ENCODE measurements at places on chromosomes 13 and 19. TPM values are rescaled to one million over a fixed set of nuclear protein-coding genes. Genes with fewer than 3 reads are reported as not detected.

DNA sequence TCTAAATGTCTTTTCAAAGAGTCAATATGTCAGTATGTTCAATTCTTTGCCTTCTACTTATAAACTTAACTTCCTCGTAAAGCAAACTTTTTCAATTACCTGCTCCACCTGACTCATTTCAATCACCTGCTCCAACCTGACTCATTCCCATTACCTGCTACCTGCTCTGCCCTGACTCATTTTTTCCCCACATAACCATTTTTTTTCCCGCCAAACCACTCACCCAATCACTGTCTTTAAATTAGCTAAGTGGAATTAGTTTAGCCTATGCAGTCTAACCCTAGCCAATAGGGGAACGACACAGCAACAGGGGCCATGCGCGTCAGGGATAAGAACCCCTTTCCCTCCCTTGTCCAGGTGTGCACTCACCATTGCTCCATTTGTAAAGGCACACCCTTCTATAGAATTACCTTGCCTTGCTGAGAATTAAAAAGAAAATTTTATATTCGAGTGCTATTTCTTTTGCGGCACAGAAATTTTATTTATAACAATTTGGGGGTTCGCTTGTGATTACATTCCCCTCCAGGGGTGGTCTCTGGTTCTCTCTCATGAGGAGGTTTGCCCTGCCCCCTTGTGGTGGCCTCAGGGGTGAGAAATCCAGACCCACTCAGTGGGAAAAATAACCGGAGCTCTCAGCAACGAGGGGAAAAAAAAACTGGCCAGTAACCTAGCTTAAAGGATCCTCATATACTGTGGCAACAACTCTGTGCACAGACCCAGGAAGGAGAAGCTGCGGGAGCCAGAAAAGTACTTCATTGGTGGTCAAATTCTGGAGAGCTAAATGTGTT lies 193.1 kb downstream of the ZNF486 start:
- no peak overlapping the region for H3K4me3 ChIP-seq
- DNase-seq: no peak
- H3K27ac ChIP-seq: no peak overlapping the region
- no peaks in the 10 kb centered on the region for H3K36me3 ChIP-seq
- H3K4me1 ChIP-seq: no peaks in the 10 kb centered on the region

GRCh38 chr13:113022745-113023574 lies 53.9 kb downstream of the MCF2L start:
- no peak for DNase-seq
- no peak overlapping the region for H3K4me3 ChIP-seq
- H3K27ac ChIP-seq: no peak overlapping the region
- peaks cover 5% of the 10 kb centered on the region for H3K27me3 ChIP-seq

DNA sequence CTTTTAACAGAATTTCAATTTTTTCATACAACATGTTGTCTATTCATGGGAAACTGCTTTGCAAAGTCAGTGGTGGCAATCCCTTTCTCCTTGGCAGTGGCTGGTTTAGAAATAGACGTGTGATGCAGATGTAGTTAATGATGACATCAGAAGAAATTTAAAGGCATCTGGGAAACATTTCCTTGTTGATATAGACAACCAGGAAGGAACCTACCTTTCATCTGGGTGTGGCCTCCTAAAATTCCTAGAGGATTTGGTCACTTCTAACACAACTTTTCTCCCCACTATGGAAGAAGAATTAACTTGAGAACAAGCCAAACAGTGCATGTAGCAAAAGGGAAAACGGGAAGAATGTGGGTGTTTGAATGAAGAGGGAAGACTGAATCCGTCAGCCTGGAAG lies 102.8 kb downstream of the EFNB2 start:
- no peaks in the 10 kb centered on the region for H3K27me3 ChIP-seq
- H3K4me1 ChIP-seq: no peaks in the 10 kb centered on the region
- H3K36me3 ChIP-seq: no peaks in the 10 kb centered on the region
- no peak overlapping the region for H3K4me3 ChIP-seq

DNA sequence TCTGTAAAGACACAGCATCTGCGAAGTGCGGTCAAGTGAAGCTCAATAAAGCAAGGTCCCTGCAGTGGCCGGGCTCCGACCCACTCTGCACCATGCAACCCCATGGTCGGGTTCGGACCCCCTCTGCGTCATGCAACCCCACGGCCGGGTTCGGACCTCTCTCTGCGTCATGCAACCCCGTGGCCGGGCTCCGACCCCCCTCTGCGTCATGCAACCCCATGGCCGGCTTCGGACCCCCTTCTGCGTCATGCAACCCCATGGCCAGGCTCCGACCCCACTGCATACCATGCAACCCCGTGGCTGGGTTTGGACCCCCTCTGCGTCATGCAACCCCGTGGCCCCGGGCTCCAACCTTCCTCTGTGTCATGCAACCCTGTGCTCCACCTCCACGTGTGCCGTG lies 43.8 kb downstream of the CARS2 start:
- H3K27me3 ChIP-seq: no peaks in the 10 kb centered on the region
- H3K4me3 ChIP-seq: no peak overlapping the region
- H3K27ac ChIP-seq: no peak overlapping the region
- peak; percentile 78 for DNase-seq
- peaks cover 66% of the 10 kb centered on the region for H3K4me1 ChIP-seq
- H3K36me3 ChIP-seq: peaks cover 39% of the 10 kb centered on the region

DNA sequence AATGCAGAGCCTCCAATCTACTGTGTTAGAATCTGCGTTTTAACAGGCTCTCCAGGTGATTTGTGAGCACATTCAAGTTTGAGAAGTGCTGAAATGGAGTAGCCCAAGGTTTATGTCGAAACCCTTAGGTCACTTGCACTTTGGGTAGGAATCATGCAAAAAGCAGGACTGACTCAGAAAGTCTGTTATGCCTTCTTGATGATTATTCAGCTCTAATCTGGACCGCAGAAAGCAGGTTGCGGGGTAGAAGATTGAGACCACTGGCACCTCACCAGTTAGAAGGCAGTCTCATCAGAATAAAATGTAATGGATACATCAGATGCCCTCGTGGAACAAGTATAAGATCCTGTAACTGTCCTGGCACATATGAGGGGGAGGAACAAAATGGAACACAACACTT lies 326.3 kb downstream of the DCLK1 start:
- H3K27ac ChIP-seq: no peak overlapping the region
- no peak for DNase-seq
- H3K4me1 ChIP-seq: no peaks in the 10 kb centered on the region
- no peaks in the 10 kb centered on the region for H3K36me3 ChIP-seq
- H3K4me3 ChIP-seq: no peak overlapping the region

GRCh38 chr19:12764698-12765097 lies 10.7 kb downstream of the HOOK2 start:
- H3K36me3 ChIP-seq: no peaks in the 10 kb centered on the region
- H3K4me1 ChIP-seq: no peaks in the 10 kb centered on the region
- no peak for DNase-seq
- H3K4me3 ChIP-seq: no peak overlapping the region
- H3K27ac ChIP-seq: no peak overlapping the region

DNA sequence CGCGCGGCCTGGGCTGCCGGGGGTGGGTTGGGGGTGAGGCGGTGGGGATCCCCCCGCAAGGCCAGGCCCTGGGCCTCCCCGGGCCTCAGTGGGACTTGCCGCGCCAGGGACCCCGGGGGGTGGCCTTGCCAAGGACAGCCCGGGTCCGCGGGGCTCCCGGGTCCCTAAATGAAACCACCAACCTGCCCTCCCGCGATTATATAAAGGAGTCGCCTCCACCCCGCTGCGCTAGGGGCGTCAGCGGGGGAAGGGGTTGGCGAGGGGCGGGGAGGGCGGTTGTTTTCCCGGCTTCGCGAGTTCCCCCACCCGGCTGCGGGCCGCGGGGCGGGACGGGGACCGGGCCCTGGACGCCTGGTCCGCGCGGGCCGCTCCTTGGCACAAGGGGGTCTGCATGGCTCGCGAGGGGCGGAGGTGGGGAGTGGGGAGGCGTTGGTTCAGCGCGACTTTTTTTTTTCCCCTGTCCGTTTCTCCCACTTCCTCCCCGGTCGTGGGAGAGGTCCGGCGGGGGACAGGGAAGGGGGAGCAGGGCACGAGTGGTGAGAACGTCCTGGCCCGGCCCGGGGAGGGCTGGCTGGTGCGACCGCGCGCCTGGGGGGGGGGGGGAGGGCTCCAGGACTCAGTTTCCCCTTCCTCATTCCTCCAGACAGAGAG lies 822 bp upstream of the ZBTB7A start:
- DNase-seq: peak; percentile 92
- peak overlapping the region; percentile 99 for H3K4me3 ChIP-seq
- H3K4me1 ChIP-seq: peaks cover 54% of the 10 kb centered on the region
- H3K27ac ChIP-seq: peak overlapping the region; percentile 97

DNA sequence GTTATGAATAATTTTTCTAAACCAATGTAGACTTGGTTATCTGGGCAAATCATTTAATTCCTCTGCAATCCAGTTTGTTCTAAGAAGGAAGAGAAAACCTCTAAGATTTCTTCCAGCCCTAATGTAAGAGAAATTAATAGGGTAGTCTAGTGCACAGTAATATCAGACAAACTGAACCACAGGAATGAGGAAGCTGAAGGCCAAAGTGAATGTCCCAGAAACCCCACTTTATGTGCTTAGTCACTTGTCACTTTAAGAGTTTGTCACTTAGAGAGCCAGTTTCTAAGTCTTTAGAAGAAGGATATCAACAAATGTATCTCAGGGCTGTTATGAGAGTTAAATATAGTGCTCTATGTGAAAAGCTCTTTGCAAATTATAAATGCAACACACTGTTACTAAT lies 750.6 kb downstream of the DIAPH3 start:
- no peak for DNase-seq
- no peaks in the 10 kb centered on the region for H3K36me3 ChIP-seq
- no peak overlapping the region for H3K4me3 ChIP-seq
- no peaks in the 10 kb centered on the region for H3K4me1 ChIP-seq
- no peak overlapping the region for H3K27ac ChIP-seq

The OR7G3 gene
- total RNA-seq: not detected

The CYP4F3 gene
- 12.3 TPM for total RNA-seq

The ZNF625 gene
- 5.5 TPM for total RNA-seq

The SYDE1 gene
- total RNA-seq: 19.5 TPM

The ERF gene
- total RNA-seq: 58.3 TPM

The TUBA3C gene
- total RNA-seq: not detected

Data from spleen (tissue), 13 donors.